ENCODE measurements at places on chromosomes 5 and 9.
A peak's percentile ranks its signal among the peaks of the same experiment; 100 is the strongest.

GRCh38 chr5:149001162-149001561 lies 61.7 kb downstream of the SH3TC2 start:
- no peak for DNase-seq

DNA sequence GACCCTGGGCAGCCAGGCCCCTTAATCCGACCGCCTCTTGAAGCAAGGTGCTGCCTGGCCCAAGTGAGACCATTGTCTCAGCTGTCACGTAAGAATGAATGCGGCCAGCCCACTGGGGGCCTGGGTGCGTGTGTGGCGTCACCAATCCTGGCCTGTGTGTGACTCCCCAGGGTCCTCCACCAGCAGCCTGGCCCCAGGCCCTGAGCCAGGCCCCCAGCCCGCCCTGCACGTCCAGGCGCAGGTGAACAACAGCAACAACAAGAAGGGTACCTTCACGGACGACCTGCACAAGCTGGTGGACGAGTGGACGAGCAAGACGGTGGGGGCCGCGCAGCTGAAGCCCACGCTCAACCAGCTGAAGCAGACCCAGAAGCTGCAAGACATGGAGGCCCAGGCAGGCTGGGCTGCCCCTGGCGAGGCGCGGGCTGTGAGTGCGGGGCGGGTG lies 124.2 kb downstream of the WNK2 start:
- DNase-seq = no peak

- no peak for DNase-seq
Measured at GRCh38 chr9:132237481-132237880, 75.6 kb downstream of the NTNG2 start.

GRCh38 chr5:5414999-5415398 lies 7.5 kb upstream of the ICE1 start:
- no peak for DNase-seq

GRCh38 chr9:121779381-121780117 lies 128.1 kb downstream of the DAB2IP start:
- no peak for DNase-seq

- no peak for DNase-seq
Measured at GRCh38 chr9:121200356-121200755, 1.3 kb downstream of the RAB14 start.

GRCh38 chr5:143161885-143162540 lies 241.5 kb downstream of the NR3C1 start:
- peak; percentile 29 for DNase-seq

DNA sequence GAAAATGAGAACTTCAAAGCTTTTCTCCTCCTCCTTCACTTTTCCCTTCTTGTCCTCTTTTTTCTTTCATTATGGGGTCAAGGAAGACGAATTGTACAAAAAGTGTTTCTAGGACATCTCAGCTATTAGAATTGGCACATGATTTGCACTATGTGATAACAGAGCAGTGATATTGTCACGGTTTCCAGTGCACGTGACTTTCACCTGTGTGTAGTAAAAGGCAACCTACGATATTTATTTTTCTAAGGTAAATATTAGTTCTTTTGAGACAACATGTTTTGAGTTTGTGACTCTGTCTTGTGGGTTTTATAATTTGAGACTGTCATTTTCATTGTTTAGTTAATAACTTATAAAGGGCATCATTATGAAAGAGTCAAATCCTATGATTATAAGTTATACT lies 213.1 kb downstream of the PSAT1 start:
- no peak for DNase-seq

DNA sequence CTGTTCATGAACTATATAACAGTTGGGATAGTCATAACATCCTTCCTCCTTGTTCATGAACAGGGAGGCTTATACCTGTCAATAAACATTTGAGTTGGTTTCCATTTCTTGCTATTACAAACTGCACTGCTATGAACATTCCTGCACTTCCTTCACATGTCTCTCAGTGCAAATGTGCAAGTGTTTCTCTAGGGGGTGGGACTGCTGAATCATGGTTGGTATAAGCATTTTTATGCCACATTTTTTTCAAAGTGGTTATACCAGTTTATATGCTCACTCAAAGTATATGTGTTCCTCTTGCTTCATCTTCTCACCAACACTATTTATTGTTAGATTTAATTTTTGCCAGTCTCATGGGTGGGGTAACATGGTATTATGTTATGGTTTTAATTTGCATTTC lies 25.8 kb upstream of the TPD52L3 start:
- no peak for DNase-seq

DNA sequence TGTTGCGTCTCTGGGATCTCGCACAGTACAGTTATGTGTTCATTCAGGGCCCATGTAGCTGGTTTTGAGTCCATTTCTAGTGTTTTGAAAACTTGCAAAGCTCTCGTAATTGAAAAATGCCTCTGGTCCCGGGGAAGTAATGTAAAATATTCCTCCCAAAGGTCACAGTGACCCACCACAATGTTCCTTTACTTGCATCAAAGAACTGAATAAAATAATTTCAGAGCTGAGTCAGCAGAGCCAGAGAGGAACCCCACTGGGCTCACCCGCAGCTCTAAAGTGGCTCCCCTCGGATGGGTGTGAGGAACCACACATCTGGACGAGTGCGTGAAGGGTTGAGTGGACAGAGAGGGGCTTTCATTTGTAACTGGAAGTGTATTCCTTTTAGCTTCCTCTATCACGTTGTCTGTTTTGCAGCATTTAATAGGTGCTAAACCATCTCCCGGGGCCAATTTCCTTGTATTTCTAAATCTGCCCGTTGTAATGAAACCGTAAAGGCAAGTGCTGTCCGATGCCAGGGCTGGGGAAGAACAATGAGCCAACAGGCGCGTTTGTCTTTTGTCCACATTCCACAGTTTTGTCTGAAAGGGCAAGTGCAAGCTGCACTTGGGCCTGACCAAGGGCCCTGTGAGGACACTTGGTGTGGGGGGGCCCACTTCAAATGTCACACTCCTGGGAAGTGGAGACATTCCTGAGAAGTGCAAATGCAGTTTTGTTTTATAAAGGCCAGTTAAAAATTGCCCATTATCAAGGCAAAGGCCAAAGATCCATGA lies 29.9 kb downstream of the COL5A1 start:
- no peak for DNase-seq

GRCh38 chr9:138014563-138014945 lies 137.0 kb downstream of the CACNA1B start:
- no peak for DNase-seq

GRCh38 chr5:138622051-138622450 lies 46.9 kb upstream of the HSPA9 start:
- DNase-seq = no peak

DNA sequence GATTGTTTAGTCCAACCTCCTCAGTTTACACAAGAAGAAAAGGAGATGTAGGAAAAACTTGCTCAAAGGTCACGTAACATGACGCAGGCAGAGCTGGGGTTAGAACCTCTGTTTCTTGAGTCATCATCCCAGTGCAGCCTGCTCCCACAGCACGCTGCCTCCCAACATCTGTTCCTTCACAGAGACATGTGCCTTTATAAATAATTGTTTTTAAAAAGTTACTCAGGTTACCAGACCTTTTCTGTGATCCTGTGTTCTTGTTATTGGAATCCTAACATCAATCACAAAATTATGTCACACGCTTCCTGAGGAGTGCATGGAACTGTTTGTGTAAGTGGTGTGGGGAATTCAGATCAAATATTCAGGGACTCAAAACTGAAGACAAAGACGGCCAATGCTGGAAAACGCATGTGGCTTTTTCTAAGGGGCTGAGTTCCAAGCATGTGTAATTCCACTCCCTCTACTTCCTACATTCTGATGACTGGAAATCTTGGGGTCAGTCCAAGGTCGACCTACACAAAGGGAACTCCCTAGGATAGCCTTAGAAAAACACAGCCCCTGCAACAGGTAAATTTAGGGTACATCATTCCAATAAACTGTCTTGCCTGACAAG lies 184.3 kb downstream of the TSSK1B start:
- no peak for DNase-seq

DNA sequence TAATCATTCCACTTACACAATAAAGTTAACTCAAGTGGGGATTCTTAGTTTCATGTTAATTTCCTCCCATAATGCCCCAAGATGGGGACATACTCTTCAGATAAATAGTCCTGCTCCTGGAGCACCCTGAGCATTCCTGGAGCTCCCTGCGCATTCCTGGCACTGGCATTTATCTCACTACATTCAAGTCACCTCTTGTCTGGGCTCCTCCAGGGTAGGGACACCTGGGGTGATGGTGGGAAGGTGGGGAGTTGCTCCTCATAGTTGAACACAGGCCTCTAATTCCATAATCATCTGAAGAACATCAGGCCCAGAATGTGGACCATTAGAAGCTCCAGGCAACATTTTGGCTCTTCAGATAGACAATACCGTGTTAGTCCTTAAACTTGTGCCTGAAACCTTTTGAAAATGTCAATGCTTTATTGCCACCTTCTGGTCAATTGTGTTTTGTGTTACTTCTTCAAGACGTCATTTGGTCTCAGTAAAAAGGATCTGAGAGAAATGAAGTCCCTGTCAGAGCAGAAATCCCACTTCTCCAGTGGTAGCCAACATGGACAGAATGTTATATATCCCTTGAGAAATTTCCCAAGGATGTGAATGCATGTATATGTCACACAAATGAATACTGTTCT lies 14.2 kb upstream of the AGGF1 start:
- no peak for DNase-seq

DNA sequence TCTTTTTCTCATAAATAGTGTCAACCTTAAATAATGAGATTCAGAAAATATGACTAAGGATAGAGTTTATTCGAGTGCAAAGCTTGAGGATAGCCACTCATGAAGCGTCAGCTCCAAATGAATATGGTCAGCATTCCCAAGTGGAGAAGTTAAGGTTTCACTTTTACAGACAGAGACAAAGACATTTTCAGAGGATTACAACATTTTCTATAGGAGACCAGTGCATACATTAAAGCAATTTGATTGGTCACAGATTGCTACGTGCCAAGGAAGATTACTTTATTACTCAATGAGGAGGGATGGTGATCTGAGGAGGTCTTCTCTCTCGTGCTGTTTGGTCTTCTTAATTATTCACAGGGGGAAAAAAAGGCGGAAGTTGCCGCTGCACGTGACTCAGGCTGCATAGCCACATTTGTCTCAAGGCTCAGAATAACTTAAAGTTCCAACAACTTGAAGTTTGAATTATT lies 60.1 kb upstream of the SPATA31C2 start:
- DNase-seq = no peak

GRCh38 chr9:131912671-131913070 lies 167.0 kb downstream of the MED27 start:
- DNase-seq = no peak

- no peak for DNase-seq
Measured at GRCh38 chr5:54883374-54884194, 101.8 kb downstream of the ESM1 start.

GRCh38 chr9:92754091-92754745 lies 10.4 kb downstream of the BICD2 start:
- DNase-seq = no peak

DNA sequence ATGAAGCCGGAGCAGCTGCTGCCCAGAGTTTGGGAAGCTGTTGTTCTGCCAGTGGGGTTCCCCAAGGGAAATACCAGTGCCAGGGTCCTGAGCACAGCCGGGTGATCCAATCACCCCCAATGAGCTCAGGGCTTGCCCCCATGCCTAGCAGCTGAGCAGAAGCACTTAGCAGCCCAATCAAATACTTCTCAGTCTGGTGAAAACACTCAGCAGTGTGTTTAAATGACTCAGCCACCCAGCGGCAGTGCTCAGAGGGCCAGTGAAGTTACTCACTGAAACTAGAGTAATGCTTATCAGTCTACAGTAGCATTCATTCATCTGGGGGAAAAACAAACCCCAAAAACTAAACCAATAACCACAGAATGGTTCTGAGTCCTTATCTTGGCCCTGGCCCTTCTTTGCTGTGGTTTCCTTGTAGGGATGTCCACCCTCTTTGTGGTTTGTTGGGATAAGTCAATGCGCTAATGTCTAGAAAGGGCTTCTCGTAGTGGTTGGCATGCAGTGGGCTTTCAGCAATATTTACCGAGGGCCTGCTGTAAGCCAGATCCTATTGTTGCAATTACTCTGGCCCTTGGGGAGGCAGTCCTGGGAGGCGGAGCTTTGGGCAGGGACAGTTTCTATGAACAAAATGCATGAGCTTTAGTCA lies 43.1 kb downstream of the LHX2 start:
- no peak for DNase-seq

- no peak for DNase-seq
Measured at GRCh38 chr9:130089141-130089540, 35.4 kb downstream of the GPR107 start.

DNA sequence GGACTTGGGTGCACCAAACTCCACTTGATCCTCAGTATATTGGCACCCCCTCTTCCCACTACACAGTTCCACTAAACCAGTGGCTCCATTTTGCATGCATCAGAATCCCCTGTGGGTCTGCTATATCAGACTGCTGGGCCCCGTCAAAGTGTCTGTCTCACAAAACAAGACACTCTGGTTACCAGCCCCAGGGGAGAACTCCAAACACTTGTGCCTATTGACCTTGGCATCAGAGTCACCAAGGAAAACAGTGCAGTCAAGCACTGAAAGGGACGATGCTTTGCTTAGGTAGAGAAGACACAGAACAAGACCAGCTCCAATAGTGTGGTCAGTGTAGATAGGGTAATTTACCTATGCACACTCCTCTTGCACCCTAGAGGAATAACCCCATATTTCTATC lies 205.8 kb upstream of the RAI14 start:
- DNase-seq = no peak

DNA sequence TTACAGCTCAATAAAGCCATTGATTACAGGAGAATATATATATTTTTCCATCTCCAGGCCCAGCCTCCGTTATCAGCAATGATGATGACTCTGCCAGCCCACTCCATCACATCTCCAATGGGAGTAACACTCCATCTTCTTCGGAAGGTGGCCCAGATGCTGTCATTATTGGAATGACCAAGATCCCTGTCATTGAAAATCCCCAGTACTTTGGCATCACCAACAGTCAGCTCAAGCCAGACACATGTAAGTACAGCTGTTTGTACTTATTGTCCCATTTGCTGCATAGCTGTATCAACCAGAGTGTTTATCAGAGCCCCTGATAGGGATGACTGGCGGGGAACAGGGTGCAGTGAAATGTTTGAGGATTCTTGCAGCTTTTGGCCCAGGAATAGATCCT lies 197.7 kb downstream of the NTRK2 start:
- no peak for DNase-seq

DNA sequence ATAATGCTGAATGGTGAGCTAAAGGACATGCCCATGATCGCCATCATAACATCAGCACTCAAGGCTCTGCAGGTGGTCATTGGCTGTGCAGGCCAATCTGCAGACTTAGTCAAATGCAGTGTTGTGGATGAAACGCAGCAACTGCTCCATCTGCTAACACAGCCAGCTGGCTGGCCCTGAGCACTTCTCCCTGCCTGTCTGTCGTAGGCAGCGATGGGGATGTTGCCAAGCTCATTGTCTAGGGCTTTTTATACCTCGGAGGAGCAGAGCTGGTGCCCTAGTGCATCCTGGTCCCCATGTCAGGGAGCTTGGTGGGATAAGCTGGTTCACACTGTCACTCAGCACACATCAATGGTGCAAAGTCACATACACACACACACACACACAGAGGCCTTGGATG lies 189.4 kb downstream of the TENT4A start:
- no peak for DNase-seq
